ENCODE measurements at places on chromosomes 7 and 10. TPM values are rescaled to one million over a fixed set of nuclear protein-coding genes. Genes with fewer than 3 reads are reported as not detected.

Gene ANXA7
- 85.7 TPM for total RNA-seq

Gene HOXA1
- total RNA-seq = not detected

Gene PSD
- 18.8 TPM for total RNA-seq

Gene GTF2IRD2
- total RNA-seq = 13.4 TPM

Gene JAKMIP3
- total RNA-seq = 0.90 TPM

Gene AOAH
- 0.59 TPM for total RNA-seq

- no peaks in the 10 kb centered on the region for H3K4me1 ChIP-seq
- no peaks in the 10 kb centered on the region for H3K36me3 ChIP-seq
- no peaks in the 10 kb centered on the region for H3K27me3 ChIP-seq
These were observed 513.6 kb downstream of the ATRNL1 start for GRCh38 chr10:115606741-115607140.

GRCh38 chr10:61125560-61126170 lies 181.7 kb upstream of the RHOBTB1 start:
- H3K27me3 ChIP-seq = no peaks in the 10 kb centered on the region
- H3K4me1 ChIP-seq = no peaks in the 10 kb centered on the region
- DNase-seq = no peak
- H3K27ac ChIP-seq = no peak overlapping the region
- H3K36me3 ChIP-seq = no peaks in the 10 kb centered on the region

DNA sequence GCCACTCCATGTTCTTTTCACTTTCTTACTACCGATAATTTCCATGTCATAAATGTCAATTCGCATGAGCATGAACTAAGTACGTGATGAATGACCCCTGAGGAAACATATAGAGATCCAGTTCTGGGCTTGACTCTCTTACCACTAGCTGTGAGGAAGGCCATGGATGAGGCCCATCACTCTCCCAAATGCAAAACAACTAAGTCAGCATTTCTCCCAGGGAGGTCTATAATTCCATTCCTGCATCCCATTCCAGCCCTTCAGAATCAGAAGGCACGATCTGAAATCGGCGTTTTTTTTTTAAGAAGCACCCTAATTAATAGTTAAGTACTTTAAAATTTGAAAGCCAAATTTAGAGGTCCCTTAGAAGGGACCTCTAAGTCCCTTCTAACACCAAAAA lies 116.5 kb downstream of the CABCOCO1 start:
- H3K4me3 ChIP-seq = no peak overlapping the region
- no peak overlapping the region for H3K27ac ChIP-seq
- no peak for DNase-seq
- no peaks in the 10 kb centered on the region for H3K27me3 ChIP-seq
- no peaks in the 10 kb centered on the region for H3K4me1 ChIP-seq

GRCh38 chr7:55500117-55500756 lies 72.1 kb downstream of the VOPP1 start:
- DNase-seq = no peak
- H3K36me3 ChIP-seq = peaks cover 5% of the 10 kb centered on the region
- H3K4me1 ChIP-seq = no peaks in the 10 kb centered on the region
- H3K27ac ChIP-seq = no peak overlapping the region
- no peaks in the 10 kb centered on the region for H3K27me3 ChIP-seq
- no peak overlapping the region for H3K4me3 ChIP-seq

- H3K4me3 ChIP-seq = peak overlapping the region; percentile 20
- H3K36me3 ChIP-seq = no peaks in the 10 kb centered on the region
- no peak for DNase-seq
These were observed 22.7 kb downstream of the RELN start for GRCh38 chr7:103966593-103967277.

DNA sequence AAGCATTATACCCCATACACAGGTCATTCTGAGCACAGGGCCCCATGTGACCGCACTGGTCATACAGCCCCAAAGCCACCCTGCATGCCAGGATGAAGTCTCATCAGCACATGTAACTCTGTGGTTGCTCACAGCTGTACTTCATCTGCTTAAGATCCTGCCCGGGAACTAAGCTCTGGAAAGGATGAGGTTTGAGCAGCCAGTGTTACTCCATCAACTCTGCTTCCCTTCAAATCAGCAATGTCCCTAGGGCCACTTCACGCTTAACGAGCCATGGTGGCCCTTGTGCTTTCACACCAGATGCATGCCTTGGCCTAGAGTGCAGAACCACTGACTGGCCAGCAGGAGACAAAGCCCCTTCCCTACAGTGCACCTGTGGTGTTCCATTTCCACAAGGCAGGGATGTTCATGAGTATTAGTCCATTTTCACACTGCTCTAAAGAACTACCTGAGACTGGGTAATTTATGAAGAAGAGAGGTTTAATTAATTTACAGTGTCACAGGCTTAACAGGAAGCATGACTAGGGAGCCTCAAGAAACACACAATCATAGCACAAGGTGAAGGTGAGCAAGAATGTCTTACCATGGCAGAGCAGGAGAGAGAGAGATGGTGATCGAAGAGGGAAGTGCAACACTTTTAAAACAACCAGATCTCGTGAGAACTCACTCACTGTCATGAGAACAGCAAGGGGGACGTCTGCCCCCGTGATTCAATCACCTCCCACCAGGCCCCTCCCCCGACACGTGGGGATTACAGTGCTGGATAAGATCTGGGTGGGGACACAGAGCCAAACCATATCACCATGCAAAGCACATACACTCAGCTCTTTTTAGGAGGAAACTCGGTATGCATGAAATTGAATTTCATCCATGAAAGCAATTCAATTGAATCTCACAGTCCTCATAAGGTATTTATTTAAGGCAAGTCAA lies 149.0 kb upstream of the CDCA7L start:
- H3K4me3 ChIP-seq = no peak overlapping the region
- no peak overlapping the region for H3K27ac ChIP-seq

- H3K27ac ChIP-seq = no peak overlapping the region
- no peaks in the 10 kb centered on the region for H3K27me3 ChIP-seq
- no peaks in the 10 kb centered on the region for H3K36me3 ChIP-seq
- DNase-seq = no peak
These were observed 691.8 kb downstream of the NXPH1 start for GRCh38 chr7:9125246-9125645.

- no peaks in the 10 kb centered on the region for H3K4me1 ChIP-seq
- no peak for DNase-seq
- H3K4me3 ChIP-seq = no peak overlapping the region
- no peaks in the 10 kb centered on the region for H3K27me3 ChIP-seq
- no peak overlapping the region for H3K27ac ChIP-seq
- H3K36me3 ChIP-seq = no peaks in the 10 kb centered on the region
These were observed 140.6 kb downstream of the FAM53B start for GRCh38 chr10:124603376-124604213.

DNA sequence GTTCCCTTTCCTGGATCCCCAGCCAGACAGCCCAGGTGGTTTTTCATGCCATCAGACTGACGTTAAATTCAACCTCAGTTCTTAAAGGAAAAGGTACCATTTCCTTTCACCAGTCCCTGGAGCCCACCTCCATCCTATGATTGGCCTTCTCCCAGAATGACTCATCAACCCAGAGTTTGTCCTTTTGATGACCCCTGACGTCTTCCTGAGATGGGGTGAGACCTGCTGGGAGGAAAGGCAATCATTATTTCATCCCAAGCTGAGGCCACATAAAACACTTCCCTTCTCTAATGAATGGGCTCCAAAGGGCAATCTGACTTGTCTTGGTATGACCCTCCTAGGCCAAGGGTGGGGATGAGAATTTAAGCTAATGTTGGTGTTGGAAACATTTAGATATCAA lies 750.7 kb downstream of the SUGCT start:
- no peak for DNase-seq
- no peaks in the 10 kb centered on the region for H3K36me3 ChIP-seq
- no peak overlapping the region for H3K27ac ChIP-seq
- H3K27me3 ChIP-seq = no peaks in the 10 kb centered on the region
- no peaks in the 10 kb centered on the region for H3K4me1 ChIP-seq

- no peaks in the 10 kb centered on the region for H3K27me3 ChIP-seq
- H3K27ac ChIP-seq = no peak overlapping the region
- H3K36me3 ChIP-seq = no peaks in the 10 kb centered on the region
- no peak overlapping the region for H3K4me3 ChIP-seq
- DNase-seq = peak; percentile 22
- H3K4me1 ChIP-seq = no peaks in the 10 kb centered on the region
These were observed 167.7 kb upstream of the SHH start for GRCh38 chr7:155979994-155980393.

DNA sequence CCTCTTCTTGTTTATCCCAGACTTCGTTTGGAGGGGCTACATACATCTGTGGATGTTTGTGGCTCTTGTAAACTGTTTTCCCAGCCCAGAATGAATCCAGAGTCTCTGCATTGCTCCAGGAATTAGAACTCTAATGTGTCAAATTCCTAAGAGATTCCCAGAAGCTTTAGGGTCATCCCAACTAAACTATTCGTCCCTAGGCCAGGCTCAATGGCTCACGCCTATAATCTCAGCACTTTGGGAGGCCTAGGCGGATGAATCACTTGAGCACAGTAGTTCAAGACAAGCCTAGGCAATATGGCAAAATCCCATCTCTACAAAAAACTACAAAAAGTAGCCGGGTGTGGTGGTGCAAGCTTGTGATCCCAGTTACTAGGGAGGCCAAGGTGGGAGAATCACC lies 28.5 kb downstream of the ARHGAP19 start:
- H3K27me3 ChIP-seq = no peaks in the 10 kb centered on the region
- peak; percentile 73 for DNase-seq
- H3K4me3 ChIP-seq = no peak overlapping the region
- peaks cover 22% of the 10 kb centered on the region for H3K36me3 ChIP-seq
- H3K4me1 ChIP-seq = peaks cover 3% of the 10 kb centered on the region
- no peak overlapping the region for H3K27ac ChIP-seq
